ENCODE measurements at places on chromosomes 13 and 19.

DNA sequence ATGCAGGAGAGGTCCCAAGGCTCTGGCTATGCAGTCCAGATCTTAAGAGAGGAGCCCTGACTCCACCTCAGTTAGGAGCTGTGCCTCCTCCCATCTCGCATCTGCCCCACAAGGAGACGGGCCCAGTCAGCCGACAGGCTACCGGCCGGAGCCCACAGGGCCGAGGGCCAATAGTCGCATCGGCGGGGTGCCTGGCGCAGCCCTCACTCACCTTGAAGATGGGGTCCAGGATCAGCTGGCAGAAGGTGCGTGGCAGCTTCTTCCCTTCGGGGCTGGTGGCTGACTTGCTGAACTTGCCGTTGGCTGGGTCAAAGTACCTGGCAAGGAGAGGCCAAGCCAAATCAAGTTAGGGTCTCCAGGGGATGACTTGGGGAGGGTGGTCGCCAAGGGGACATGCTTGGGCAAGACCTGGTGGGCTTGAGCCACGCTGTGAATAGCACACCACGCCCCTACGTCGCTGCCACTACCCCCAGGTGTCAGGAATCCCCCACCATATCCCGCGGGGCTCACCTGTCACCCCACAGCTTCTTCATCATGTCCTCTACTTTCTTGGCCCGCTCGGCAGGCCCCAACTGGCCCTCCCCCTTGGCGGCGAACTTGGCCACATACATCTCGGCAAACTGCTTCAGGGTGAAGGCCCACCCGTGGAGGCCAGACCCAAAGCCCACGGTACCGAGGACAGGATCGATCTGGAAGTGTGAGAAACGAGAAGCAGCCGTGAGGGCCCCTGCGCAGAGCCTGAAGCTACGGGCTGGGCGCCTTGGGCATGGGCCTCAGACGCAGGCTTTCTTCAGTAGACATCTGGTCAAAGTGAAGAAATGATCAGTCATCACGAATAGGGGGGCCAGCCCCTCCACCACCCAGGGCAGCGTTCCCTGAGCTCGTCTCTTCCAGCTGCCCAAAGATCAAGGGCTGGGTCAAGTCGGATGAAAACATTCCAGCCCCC, 3.3 kb downstream of the EEF2 start:
- DNase-seq = no peak

DNA sequence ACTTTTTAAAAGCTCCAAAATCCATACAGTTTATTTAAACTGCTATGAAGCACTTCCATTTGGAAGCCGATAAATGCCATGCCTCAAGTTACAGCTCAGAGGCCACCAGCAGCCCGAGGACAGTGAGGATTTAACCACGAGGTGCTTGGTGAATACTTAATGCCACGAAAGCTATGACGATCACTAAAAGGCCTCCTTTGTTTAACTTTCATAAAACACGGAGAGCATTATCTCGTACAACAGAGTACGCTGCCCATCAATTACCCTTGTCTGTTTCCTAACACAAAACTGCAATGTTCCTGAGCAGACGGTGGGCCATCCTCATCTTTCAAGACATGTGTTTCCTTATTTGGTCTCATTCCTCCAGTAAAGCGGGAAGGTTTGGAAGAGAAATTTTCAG, 58.4 kb downstream of the PEPD start:
- DNase-seq = no peak

DNA sequence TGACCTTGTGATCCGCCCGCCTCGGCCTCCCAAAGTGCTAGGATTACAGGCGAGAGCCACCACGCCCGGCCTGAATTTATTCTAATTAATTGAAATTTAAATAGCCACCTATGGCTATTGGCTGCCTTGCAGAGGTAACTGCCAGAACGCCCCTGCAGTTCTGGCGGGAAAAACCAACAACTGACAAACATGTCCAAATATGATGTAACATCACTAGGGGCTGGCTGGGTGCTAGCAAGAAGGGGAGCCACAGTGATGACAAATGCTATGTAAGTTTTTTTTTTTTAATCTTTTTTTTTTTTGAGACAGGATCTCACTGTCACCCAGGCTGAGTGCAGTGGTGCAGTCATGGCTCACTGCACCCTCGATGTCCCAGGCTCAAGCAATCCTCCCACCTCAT, 12.9 kb downstream of the ZSWIM9 start:
- no peak for DNase-seq

DNA sequence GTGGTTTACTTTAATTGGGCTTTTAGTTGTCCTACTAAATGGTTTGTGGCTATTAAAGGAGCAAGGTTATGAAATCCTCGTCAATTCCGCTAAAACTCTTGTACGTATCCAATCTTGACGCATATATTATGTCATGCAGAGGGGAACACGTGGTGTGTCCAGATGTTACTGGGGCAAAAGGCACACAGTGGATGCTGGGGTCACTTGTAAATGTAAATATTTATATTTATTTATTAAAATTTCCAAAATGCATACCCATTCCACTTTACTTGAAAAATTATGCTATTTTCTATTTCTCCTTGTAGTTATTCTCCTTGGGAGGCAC, 36.7 kb upstream of the SLC46A3 start:
- DNase-seq = no peak

GRCh38 chr13:54373211-54373610, 1344.6 kb downstream of the OLFM4 start:
- DNase-seq = no peak

GRCh38 chr19:48340995-48341394, 15.6 kb downstream of the EMP3 start:
- no peak for DNase-seq

DNA sequence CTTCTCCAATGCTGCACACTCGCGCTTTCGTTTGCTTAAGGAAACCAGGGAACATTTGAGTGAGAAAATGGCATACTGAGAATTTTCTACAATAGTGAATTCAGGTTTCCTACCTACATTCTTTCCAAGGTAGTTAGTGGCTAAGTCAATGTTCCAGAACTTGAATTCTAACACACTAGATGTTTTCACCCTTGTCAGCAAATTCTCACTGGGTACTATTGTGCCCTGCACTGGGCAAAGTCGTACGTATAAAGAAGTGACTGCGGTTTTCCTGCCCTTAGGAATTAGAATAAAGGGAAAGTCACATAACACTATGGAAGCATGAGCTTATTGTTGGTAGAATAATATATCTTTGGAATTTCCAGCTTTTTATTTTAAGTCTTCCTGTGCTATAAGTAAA, 119.2 kb upstream of the TNFSF11 start:
- DNase-seq = no peak

GRCh38 chr19:37692956-37693620, 26.5 kb downstream of the ZNF607 start:
- no peak for DNase-seq

DNA sequence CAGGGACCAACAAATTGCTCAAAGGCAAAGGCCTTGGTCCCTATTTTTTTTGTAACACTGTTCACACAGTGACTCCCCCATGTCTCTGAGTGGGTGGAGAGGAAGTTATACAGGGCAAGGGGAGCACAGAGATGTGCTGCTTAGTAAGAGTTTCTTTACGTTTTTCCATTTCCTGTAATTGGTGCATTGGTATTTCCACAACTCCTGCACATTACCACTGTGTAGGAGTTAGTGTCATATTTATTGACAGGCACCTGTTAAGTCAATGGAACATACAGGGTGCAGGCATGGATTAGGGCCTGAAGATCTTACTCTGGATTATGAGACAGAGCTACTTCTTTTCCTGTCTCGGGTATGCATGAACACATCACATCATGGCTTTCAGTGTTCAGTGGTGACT, 45.2 kb downstream of the SOX21 start:
- no peak for DNase-seq

- no peak for DNase-seq
Observed at GRCh38 chr13:97933776-97934175, 19.7 kb upstream of the IPO5 start.

DNA sequence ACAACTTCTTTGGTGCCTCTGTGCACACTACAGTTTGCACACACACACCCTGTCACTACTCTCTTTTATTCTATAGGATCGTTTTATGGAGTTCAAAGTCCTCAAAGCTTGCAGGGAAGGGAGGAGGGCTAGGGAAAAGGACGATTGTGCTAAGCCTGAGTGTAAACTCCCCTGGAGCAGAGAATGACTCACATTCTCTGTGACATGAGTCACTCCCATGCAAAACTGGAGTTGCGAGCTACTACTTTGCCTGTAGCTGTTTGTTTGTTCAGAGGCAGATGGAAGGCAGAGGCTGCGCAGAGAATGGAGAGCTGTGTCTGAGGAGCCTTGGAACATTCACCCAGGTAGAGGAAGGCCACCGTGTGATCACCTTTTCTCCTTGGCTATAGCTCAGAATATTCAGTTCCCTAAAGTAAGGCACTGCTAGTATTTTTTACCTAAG, 80.5 kb upstream of the MBNL2 start:
- peak; percentile 23 for DNase-seq

- DNase-seq = no peak
Observed at GRCh38 chr13:27487776-27488175, 37.4 kb upstream of the MTIF3 start.

DNA sequence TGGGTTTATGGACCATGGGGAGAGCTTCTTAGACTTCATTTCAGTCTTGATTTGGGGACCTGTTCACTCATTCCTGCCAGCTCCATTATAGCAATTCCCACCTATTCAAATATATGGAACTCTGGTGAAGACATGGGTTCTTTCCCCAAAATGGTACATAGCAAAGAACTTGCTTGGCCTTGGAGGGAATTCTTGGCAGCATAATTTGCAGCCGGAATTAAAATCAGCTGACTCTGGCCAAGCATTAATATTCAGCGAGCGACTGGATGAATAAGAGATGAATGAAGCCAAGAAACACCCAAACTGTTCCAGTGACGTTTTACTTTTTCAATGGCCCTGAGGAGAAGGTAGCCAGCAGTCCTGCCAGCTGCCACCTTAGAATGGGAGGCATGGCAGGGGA, 88.4 kb upstream of the SOX1 start:
- no peak for DNase-seq

GRCh38 chr13:37295071-37295470, 189.6 kb upstream of the CSNK1A1L start:
- DNase-seq = no peak
